Panc1 (cell line): ENCODE measurements at places on chromosomes 1 and 21. TPM values are rescaled to one million over a fixed set of nuclear protein-coding genes. Genes with fewer than 3 reads are reported as not detected.

Gene SAMD13
- 2.2 TPM for total RNA-seq

Gene CAPN9
- total RNA-seq, result not detected

Gene F13B
- not detected for total RNA-seq

Gene VASH2
- 1.7 TPM for total RNA-seq

Gene VWA5B1
- not detected for total RNA-seq

Gene LRRC53
- total RNA-seq, result not detected

- no peaks in the 10 kb centered on the region for H3K36me3 ChIP-seq
- H3K27me3 ChIP-seq, result no peaks in the 10 kb centered on the region
- H3K4me3 ChIP-seq, result no peak overlapping the region
- no peak for DNase-seq
Measured at GRCh38 chr1:157001304-157001703, 44.2 kb downstream of the ARHGEF11 start.

GRCh38 chr1:193070942-193071341, 11.5 kb downstream of the RO60 start:
- DNase-seq, result no peak
- H3K36me3 ChIP-seq, result no peaks in the 10 kb centered on the region; the same call in 1 of the 2 replicates
- no peaks in the 10 kb centered on the region for H3K27me3 ChIP-seq
- H3K4me1 ChIP-seq, result peaks cover 10% of the 10 kb centered on the region; the same call in 1 of the 2 replicates
- no peak overlapping the region for H3K27ac ChIP-seq

DNA sequence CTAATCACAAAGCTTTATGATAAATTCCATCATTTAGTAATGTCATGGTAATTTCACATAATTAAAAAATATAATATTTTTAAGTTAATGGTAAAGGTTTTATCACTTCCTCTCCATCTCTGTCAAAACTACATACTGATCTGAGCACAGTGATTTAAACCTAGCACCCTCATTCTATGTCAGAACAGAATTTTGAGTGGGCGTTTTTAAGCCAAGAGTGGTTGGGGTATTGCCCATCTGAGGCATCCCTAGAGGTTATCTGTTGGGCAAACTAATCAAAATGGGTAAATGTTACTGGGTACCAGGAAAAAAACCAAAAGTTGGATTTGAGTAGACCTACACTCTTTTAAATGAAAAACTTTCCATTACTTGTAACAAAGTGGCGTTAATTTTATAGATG, 100.7 kb upstream of the GFI1 start:
- no peaks in the 10 kb centered on the region for H3K36me3 ChIP-seq
- no peaks in the 10 kb centered on the region for H3K27me3 ChIP-seq
- DNase-seq, result no peak
- no peaks in the 10 kb centered on the region for H3K4me1 ChIP-seq
- no peak overlapping the region for H3K27ac ChIP-seq
- no peak overlapping the region for H3K4me3 ChIP-seq

DNA sequence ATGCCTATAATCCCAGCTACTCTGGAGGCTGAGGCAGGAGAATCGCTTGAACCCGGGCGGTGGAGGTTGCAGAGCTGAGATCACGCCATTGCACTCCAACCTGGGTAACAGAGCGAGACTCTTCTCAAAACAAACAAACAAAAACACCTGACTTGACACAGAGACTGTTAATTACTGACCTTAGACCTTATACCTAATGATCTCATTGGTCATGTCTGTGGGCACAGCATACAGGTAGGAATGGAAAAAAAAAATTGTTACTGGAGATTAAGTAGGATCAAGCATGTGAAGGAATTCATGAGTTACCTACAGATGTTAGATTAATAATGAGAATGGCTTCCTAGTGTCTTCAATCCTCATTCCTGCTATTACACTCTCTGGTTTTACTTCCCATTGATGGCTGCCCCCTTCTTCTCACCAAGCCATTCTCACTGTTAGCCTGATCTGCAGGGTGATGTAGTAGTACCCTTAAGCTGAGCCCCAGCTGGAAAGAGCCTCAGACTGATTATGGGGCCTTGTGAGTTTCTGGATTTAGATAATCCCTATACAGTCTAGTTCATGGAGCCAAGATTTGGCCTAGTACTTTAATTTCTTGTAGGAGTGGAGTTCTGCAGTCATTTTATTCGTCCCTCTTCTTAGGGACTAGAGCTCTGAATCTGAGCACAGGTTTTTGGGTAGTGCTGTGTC, 8.8 kb downstream of the TBCE start:
- no peaks in the 10 kb centered on the region for H3K27me3 ChIP-seq
- peak overlapping the region; percentile 49 for H3K27ac ChIP-seq
- peaks cover 2% of the 10 kb centered on the region; the same call in 1 of the 2 replicates for H3K4me1 ChIP-seq
- H3K36me3 ChIP-seq, result peaks cover 8% of the 10 kb centered on the region

DNA sequence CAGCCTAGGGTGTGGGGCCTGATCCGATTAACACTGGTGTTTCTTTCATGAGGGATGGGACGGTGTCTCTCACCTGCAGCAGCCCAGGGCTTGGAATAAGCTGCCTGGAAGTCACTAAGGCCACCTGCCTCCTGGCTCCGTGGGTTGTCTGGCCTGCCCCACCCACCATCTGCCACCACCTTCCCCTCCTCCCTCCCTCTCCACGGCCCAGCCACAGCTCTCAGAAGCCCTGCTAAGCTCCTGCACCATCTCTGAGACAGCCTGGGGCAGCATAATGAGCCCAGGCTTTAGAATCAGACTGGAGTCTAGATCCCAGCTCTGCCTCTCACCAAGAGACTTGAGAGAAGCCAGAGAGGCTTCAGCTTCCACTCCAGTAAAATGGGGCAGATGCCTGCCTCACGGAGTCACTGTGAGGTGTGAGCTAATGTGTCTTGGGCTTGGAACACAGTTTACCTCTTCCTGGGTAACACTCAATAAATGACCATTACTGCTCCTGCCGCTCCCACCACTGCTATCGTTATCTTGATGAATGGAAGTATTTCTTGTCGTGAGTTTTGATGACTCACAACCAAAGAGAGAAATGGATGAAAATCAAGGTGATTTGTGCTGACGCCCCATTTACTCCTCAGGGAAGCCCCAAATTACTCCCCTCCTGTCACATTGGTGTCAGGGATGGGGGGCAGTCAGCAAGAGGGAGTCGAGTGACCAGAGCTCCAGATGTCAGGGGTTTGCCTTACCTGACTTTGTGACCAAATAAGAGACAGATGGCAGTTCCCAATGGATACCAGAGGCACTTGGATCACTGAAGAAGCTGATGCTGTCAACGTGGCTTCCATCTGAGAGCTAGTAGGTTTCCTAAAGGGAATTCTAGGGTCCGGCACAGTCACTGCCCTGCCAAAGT, 23.5 kb upstream of the C1QA start:
- H3K4me1 ChIP-seq, result no peaks in the 10 kb centered on the region
- no peak overlapping the region for H3K4me3 ChIP-seq
- H3K36me3 ChIP-seq, result no peaks in the 10 kb centered on the region
- no peak for DNase-seq
- peaks cover 18% of the 10 kb centered on the region for H3K27me3 ChIP-seq
- no peak overlapping the region for H3K27ac ChIP-seq

GRCh38 chr1:99682291-99682751, 36.4 kb downstream of the PALMD start:
- H3K4me3 ChIP-seq, result no peak overlapping the region
- no peaks in the 10 kb centered on the region for H3K36me3 ChIP-seq
- H3K4me1 ChIP-seq, result no peaks in the 10 kb centered on the region
- no peak overlapping the region for H3K27ac ChIP-seq
- H3K27me3 ChIP-seq, result no peaks in the 10 kb centered on the region

GRCh38 chr1:201632364-201632952, 93.5 kb downstream of the NAV1 start:
- no peaks in the 10 kb centered on the region for H3K27me3 ChIP-seq
- H3K4me3 ChIP-seq, result no peak overlapping the region
- no peak for DNase-seq

GRCh38 chr1:115112496-115113375, 23.4 kb upstream of the TSPAN2 start:
- H3K27me3 ChIP-seq, result no peaks in the 10 kb centered on the region
- no peaks in the 10 kb centered on the region for H3K36me3 ChIP-seq
- DNase-seq, result no peak
- H3K4me1 ChIP-seq, result no peaks in the 10 kb centered on the region

GRCh38 chr1:157438146-157438545, 114.2 kb downstream of the FCRL5 start:
- DNase-seq, result no peak
- no peak overlapping the region for H3K4me3 ChIP-seq
- peaks cover 2% of the 10 kb centered on the region; the same call in 1 of the 2 replicates for H3K27me3 ChIP-seq
- no peak overlapping the region for H3K27ac ChIP-seq

GRCh38 chr1:180353945-180354344, 123.9 kb downstream of the LHX4 start:
- no peaks in the 10 kb centered on the region for H3K36me3 ChIP-seq
- H3K27me3 ChIP-seq, result no peaks in the 10 kb centered on the region
- H3K27ac ChIP-seq, result no peak overlapping the region
- no peaks in the 10 kb centered on the region; the same call in 1 of the 2 replicates for H3K4me1 ChIP-seq

GRCh38 chr1:10851024-10852013, 54.9 kb upstream of the CASZ1 start:
- no peak overlapping the region for H3K27ac ChIP-seq
- DNase-seq, result no peak
- no peaks in the 10 kb centered on the region for H3K36me3 ChIP-seq
- no peaks in the 10 kb centered on the region for H3K27me3 ChIP-seq
- no peaks in the 10 kb centered on the region for H3K4me1 ChIP-seq
- no peak overlapping the region for H3K4me3 ChIP-seq
